ENCODE measurements at places on chromosomes 4 and X. TPM values are rescaled to one million over a fixed set of nuclear protein-coding genes. Genes with fewer than 3 reads are reported as not detected.

DNA sequence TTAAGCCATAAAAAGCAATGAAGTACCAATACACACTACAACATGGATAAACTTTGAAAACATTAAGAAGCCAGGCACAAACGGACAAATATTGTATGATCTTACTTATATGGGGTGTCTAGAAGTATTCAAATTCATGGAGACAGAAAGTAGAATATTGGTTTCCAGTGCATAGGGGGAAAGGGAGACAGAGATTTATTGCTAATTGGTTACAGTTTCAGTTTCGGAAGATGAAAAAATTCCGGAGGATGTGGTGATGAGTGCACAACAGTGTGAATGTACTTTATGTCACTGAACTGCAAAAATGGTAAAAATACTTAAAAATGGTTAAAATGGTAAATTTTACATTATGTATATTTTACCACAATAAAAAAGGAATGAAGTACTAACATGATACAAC lies 5.1 kb upstream of the PRDX4 start:
- no peak for DNase-seq

- no peak for DNase-seq
Observed at GRCh38 chr4:113951263-113951662, 28.2 kb downstream of the ARSJ start.

DNA sequence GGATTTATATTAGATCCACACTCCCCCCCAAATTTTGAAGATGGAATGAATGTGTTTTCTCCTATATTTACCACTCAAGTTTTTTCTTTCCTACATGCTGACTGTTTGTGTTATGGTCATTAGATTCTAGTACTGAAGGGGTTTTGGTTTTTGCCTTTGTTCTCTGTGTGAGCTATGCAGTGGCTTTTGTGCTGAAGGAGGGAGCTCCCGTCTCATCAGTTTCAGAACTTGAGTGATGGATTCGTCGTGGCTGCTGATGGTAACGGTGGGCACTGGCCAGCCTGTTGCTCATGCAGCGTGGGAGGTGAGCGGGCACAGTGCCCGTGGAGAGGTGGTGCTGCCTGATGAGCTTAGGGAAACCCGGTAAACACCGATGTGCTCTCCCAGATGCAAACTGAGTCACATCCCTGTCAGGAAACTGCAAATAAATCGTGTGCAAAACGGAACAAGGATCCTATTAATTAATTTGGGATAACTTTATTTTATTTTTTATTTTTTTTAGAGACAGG lies 101.5 kb downstream of the SORBS2 start:
- DNase-seq: no peak

GRCh38 chrX:15194146-15194545 lies 75.7 kb downstream of the ASB9 start:
- no peak for DNase-seq

DNA sequence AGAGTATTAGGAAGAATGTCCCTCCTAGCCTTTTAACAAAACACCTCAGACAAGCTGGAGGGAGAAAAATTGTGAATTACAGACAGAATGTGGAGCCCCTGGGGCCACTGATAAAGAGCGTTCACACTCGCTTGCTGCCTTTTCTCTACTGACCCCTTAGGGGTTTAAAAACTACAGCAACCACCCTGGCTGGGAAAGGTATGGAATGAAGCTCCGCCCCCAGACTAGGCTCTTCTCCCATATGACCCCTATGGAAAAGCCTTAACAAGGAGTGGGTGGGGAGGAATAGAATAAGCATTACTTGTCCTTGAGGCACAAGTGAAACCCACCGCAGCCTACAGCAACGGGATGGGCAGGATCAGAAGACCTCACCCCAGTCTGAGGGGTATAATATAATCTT lies 26.3 kb downstream of the ANKRD50 start:
- DNase-seq: no peak

DNA sequence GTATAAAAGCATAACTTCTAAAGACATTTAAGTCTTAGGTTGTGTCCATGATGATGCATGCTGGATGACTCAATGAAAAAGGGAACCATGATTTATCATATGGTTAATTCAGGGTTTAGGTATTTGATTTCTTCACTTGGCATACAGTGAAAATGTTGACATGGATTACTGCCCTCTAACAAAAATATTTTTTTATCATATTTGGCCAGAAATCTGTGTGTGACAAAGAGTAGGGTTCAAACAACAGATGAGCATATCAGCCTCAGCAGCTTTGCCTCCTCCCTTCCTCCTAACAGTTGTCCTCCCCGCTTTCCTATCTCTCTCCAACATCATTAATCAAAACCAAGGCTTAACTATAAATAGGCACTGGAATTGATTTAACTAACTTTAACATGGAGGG lies 46.3 kb downstream of the ARHGAP6 start:
- no peak for DNase-seq

DNA sequence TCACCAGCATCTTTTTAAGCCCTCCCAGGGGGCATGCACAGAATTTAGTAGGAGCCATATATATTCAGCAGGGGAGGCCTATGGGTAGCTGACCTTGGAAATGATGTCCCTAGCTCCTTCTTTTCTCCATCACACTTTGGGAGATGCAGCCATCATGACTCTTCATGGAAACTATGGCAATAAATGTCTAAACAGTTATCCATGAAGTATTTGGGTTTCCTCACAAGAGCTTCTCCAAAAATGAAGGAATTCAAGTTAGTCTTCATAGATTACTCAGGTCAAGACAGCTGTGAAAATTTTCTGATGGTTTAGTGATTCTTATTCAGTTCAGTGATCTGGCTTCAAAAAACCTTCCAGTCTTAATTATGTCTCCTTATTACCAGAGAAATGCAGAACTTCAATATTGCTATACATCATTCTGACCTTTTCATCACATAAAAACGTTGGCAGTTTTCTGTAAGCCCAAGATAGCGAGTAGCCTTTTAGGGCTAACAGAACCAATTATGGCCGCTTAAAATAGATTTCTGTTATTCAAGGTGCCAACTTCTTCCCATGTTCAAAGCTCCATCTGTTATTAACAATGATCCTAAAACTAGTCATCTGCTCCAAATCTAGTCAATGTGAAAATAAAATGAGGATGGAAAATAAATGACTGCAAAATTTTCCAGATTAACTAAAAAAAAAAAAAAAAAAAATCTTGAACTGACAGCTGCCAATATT lies 52.5 kb downstream of the TMEM156 start:
- DNase-seq: no peak

- no peak for DNase-seq
Observed at GRCh38 chr4:3740256-3740655, 25.9 kb upstream of the ADRA2C start.

GRCh38 chr4:103429283-103429682 lies 231.1 kb upstream of the CENPE start:
- DNase-seq: no peak

GRCh38 chr4:7360806-7361205 lies 73.9 kb downstream of the PSAPL1 start:
- DNase-seq: no peak

- no peak for DNase-seq
Observed at GRCh38 chr4:102216666-102217065, 128.6 kb downstream of the SLC39A8 start.

GRCh38 chr4:150533673-150534072 lies 48.3 kb upstream of the MAB21L2 start:
- DNase-seq: peak; percentile 45

GRCh38 chr4:17704020-17704650 lies 77.3 kb downstream of the FAM184B start:
- DNase-seq: no peak

- peak; percentile 32 for DNase-seq
Observed at GRCh38 chrX:103615781-103616371, 8.1 kb downstream of the TCEAL3 start.

DNA sequence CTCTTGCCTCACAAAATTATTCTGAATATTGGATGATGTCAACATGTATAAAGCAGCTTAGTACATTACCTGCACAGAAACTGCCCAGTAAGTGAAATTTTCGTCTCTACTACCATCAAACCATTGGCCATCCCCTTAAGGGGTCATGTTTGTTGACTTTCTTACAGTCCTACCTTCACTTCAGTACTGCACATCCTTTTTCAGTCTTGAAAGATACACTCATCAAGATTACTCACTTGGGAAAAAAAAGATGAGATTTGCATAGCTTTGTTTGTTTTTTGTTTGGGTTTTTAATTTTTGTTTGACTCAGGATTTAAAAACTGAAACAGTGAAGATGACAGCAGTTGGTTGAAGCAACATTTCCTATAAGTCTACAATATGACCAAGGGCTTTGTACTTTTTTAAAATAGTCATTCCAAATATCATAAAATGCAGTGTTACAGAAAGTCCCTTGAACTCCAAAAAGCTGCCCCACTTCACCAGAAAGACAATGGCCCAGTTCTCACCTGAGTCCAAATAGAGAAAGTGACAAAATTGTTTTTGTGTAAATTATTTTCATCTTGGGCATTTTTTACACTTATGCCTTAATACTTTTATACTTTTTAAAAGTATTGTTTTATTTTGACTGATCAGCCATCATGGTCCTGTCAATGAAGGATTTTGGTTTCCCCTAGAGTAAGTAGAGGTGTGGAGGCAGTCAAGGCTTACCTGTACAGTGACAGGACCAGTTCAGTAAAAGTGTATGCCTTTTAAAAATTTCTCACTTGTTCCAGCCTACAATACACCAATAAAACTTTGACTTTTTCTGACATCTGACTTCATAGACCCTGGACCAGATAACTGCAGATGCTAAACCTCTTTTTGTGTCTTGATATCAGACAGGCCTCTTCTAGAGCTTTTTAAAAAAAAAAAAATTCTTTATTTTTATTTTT lies 59.7 kb upstream of the EDA2R start:
- DNase-seq: no peak

DNA sequence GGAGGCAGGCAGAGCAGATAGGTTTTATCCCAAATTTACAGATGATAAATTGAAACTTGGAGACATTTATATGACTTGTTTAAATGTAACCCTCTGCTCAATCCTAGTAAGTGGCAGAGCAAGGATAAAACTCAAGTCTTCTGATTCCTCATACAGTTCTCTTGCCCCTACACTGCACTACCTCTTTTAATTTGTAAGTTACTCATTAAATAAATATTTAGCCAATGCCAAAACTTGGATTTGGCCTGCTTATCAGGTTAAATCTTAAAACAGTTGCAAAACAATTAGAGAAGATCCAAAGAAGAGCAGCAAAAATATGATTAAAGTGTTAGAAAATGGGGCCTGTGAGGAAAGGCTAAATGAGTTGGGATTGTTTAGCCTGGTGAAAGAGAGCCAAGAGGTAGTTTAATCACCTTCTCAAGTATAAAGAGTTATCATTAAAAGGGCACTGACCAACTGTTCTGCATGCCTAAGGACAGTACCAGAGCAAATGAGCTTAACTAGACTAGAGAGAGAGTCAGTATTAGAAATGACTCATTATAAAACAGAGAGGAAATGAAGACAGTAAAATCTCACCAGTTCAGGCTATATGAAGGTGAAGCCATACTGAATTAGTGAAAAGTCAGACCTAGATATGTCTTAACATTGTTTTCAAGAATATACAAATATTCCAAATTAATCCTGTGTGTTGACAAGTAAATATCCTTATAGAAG lies 146.3 kb downstream of the GRIA3 start:
- DNase-seq: peak; percentile 25

- DNase-seq: no peak
Observed at GRCh38 chrX:104621781-104622180, 55.8 kb downstream of the IL1RAPL2 start.

DNA sequence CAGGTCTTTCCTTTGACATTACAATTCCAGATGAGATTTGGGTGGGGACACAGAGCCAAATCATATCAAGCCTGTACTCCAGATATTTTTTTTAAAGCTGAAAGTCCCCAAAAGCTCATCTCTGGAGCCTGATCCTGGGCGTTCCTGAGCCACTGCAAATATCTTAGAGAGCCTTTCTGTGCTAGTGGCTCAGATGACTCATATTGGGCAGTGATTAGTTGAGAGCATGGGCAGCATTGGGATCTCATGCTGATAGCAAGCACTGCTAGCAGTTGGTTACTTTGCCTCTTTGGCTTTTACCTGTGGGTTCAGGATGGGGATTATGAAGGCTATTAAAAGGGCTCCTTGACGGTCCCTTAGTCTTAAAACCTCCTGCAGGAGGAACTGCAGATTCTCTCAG lies 51.4 kb upstream of the SCRG1 start:
- DNase-seq: no peak

DNA sequence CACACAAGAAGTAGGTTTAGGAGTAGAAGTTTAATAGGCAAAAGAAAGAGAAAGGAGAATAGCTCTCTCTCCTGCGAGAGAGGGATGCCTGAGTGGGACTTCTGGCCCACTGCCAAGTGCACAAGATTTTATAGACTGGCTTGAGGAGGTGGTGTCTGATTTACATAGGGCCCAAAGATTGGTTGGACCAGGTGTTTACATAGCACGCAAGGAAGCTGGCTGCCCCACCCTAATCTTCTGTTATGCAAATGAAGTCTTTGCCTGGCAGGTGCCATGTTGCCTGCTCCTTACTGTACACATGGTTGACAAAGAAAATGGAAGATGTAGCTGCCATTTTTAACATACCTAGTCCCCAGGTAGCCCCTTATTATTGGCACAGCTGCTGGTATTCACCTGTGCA lies 170.8 kb upstream of the GATB start:
- no peak for DNase-seq

GRCh38 chr4:93529692-93530372 lies 298.7 kb upstream of the ATOH1 start:
- no peak for DNase-seq

DNA sequence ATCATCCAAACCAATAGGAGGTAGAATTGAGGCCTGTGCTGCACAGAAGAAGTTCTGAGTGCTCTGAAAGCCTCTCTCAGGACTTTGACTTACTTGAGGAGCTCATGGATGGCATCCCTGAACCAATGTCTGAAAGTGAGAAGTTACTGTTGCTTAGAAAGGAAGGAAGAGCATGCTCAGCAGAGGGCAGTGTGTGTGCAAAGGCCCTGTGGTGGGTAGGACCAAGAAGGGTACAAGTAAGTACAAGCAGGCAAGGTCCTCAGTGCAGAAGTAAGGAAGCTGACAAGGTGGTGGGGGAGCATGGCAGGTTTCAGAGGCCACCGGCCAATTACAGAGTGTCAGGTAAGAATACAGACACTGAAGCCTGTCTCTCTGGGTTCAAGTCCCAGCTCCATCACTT lies 31.4 kb upstream of the LGI2 start:
- DNase-seq: no peak

- no peak for DNase-seq
Observed at GRCh38 chr4:140172960-140173359, 19.0 kb upstream of the MAML3 start.

Gene SLC26A1
- 0.29 TPM for total RNA-seq

Gene ADH1A
- total RNA-seq: not detected

Gene XPNPEP2
- not detected for total RNA-seq

Gene SH3RF1
- 56.3 TPM for total RNA-seq

Gene LIMCH1
- total RNA-seq: 17.1 TPM

Gene FAT4
- total RNA-seq: 12.5 TPM

Gene TADA2B
- total RNA-seq: 19.9 TPM

Gene PNCK
- not detected for total RNA-seq

Gene UPF3B
- 7.1 TPM for total RNA-seq

Gene MAP9
- 12.1 TPM for total RNA-seq

Gene CCNB3
- total RNA-seq: 0.09 TPM

Gene ABLIM2
- not detected for total RNA-seq

Gene MAML3
- total RNA-seq: 1.6 TPM

Gene GPRIN3
- total RNA-seq: 0.03 TPM

Gene CT45A10
- total RNA-seq: not detected

All from HFFc6 (cell line).